Erythroblast (primary cell): ENCODE measurements at places on chromosomes 7 and 10.

DNA sequence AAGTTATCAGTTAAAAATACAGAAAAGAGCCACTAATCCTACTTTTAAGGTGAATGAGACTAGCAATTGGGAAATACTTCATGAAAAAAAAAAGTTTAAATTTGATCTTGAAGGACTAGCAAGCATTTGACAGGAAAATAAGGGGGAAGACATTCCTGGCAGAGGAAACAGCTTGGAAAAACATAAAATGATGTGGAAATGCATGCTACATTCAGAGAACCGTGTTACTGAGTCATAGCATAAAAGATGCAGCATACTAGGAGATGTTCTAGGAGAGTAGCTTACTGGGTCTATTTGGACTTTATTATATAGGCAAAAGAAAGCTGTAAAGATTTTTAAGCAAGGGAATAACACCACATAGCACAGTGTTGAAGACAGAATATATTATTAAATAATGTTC lies 108.6 kb upstream of the COL1A2 start:
- no peak for DNase-seq

GRCh38 chr10:12448729-12449391 lies 99.5 kb downstream of the CAMK1D start:
- DNase-seq = peak; percentile 9

- no peak for DNase-seq
These were observed 197.2 kb downstream of the CRPPA start for GRCh38 chr7:16223963-16224707.

GRCh38 chr10:7802606-7803005 lies 14.6 kb downstream of the ATP5F1C start:
- no peak for DNase-seq

- DNase-seq = no peak
These were observed 39.0 kb downstream of the MAD1L1 start for GRCh38 chr7:2193575-2194305.

GRCh38 chr10:14456218-14456869 lies 125.6 kb upstream of the FRMD4A start:
- no peak for DNase-seq
